NCI-H2081 treated with DMSO at 0.1 percent for 48 hours (cell line): ENCODE measurements at places on chromosomes 2 and 18.

DNA sequence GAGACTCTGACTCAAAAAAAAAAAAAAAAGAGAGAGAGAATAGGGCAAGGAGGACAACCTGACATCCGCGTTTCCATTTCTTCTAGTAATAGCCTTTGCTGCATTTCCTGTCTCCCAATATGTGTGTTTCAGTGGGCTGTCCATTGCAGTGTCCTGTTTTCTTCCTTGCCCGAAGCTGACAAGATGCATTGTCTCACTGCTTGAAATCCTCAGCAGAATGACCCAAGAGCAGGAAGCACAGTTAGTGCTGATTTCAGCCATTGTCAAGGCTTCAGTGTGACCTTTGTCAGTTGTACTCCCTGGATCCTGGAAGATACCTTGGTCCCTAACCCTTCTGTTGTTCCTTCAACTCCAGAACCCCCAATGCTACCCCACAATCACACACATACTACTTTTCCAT is 71.2 kb downstream of the SLC16A14 start:
- DNase-seq: no peak

GRCh38 chr2:64461271-64462058 is 7.5 kb downstream of the LGALSL start:
- no peak for DNase-seq

GRCh38 chr18:48036641-48037421 is 106.4 kb upstream of the SMAD2 start:
- DNase-seq: no peak

GRCh38 chr18:50886929-50887328 is 8.0 kb downstream of the ME2 start:
- no peak for DNase-seq
